ENCODE measurements at places on chromosomes 6 and 20. TPM values are rescaled to one million over a fixed set of nuclear protein-coding genes. Genes with fewer than 3 reads are reported as not detected.

PRRC2A gene
- 0.09 TPM for polyA plus RNA-seq

RNF39 gene
- polyA plus RNA-seq: 0.21 TPM

SAYSD1 gene
- 14.0 TPM for polyA plus RNA-seq

MEP1A gene
- not detected for polyA plus RNA-seq

TMC2 gene
- polyA plus RNA-seq: not detected

BTN1A1 gene
- not detected for polyA plus RNA-seq

CGA gene
- polyA plus RNA-seq: not detected

BPIFB4 gene
- polyA plus RNA-seq: not detected

PIM1 gene
- 334 TPM for polyA plus RNA-seq

ARFGEF3 gene
- not detected for polyA plus RNA-seq

NR2E1 gene
- polyA plus RNA-seq: not detected

POU3F2 gene
- not detected for polyA plus RNA-seq

ARMH2 gene
- not detected for polyA plus RNA-seq

GNAS-AS1 gene
- not detected for polyA plus RNA-seq

HLA-DQA2 gene
- polyA plus RNA-seq: not detected

ALDH5A1 gene
- polyA plus RNA-seq: 8.5 TPM

KIF13A gene
- 0.61 TPM for polyA plus RNA-seq

ZFP57 gene
- polyA plus RNA-seq: 2.4 TPM

XKR7 gene
- not detected for polyA plus RNA-seq

GMPR gene
- 0.56 TPM for polyA plus RNA-seq

POPDC3 gene
- not detected for polyA plus RNA-seq

OR2H2 gene
- not detected for polyA plus RNA-seq

CDH4 gene
- polyA plus RNA-seq: 1.1 TPM

NKX2-4 gene
- polyA plus RNA-seq: not detected

Data from CD4-positive, alpha-beta memory T cell (primary cell).